ENCODE measurements at places on chromosomes 7 and 10. TPM values are rescaled to one million over a fixed set of nuclear protein-coding genes. Genes with fewer than 3 reads are reported as not detected.

DNA sequence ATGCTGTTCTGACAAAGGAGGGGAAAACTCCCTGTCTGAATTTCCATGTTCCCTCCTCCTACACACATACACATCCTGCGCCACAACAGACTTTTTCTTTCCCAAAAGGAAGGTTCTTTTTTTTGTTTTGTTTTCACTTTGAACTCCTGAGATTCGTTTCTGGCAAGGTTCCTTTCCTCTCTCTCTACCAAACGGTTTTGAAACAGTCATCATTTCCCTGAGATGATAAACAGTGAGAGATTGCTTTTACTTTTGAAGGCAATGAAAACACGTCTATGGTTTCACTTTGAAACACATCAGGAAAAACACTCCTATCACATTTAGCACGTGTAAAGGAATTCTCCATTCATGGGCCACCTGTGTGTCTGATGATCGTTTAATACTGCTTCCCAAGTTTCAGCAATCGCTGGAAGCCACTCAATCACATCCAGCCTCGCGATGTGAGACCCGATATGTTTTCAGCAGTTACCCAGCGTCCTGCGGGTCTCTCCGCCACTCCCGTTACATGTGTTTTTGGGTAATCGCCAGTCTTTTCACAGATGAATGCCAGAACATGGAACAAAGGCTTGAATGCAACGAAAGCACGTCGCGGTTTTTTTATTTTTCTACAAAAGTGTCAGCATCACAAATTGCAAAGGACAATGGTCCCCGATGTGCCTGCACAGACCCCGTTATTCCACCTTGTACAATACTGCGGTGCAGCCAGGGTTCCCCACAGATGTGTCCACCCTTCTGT is 62.8 kb upstream of the CUX1 start:
- peak; percentile 28 for DNase-seq

DNA sequence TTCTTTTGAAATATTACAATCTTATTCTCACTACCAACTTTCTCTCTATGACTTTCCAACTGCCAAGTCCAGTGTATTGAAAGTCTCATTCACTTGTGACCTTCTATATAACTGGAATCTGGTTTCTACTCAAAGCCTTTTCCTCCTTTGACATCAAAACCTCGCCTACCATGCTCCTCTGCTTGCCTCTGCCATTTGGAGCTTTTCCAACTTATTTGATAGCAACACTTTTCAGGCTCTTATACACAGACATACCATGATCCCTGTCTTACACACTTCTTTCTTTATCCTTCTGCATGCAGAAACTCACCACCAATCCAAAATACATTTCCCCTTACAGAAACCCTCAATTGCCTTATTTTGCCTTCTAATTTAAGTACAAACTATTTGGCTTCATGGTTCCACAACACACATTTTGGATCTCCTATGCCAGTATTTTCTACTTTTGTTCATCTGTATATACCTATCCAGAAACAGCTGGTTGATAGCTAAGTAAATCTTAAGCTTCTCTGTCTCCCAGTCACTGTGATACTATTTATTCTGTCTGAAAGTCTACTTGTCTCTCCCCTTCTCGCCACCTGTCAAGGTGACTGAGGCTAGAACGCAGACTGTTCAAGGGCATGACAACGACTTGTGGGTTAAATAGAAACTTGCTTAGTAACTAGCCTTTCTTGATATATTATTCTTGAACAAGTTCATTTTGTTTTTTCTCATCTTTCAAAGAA is 22.4 kb downstream of the GNG11 start:
- DNase-seq, result no peak

DNA sequence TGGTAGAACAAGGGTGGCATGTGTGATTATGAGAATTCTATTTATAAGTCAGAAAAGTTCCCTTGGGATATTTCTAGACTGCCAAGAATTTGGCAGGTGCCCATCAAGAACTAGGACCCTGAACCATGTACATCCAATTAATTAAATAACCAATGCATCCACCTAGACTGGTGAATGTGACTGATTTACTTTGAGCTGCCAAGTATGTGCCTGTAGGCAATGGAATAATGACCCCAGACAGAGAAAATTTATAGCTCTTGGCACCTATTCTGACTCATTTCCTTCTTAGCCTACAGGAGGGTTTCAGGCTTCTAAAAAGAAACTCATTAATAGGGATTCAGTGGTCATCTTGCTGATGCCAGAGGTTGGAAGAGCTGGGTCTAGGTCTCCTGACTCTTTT is 54.9 kb downstream of the KCNH2 start:
- no peak for DNase-seq

DNA sequence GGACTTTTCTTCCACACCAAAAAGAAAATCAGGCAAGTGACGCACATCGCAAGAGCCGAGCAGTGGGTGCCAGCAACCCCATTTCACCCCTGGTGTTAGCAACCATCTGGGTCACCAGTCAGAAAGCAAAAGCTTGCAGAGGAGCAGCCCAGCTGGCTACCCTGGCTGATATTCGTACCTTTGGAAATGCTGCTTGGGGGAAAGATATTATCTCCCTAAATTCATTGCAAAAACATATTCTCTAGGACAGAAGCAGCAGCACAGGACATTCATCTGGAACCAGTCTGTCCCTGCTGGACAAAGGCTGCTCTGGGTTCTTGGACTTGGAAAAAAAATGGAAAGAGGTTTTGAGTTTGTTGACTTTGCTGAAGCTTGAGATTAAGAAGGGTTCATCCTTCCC is 45.8 kb downstream of the ERLIN1 start:
- no peak for DNase-seq

GRCh38 chr7:36314491-36314890 is 75.2 kb upstream of the ANLN start:
- no peak for DNase-seq

GRCh38 chr10:112871021-112871420 is 79.0 kb upstream of the TCF7L2 start:
- DNase-seq, result no peak

GRCh38 chr10:110226543-110226925 is 19.1 kb downstream of the MXI1 start:
- peak; percentile 89 for DNase-seq

GRCh38 chr7:81492910-81493309 is 276.9 kb downstream of the HGF start:
- DNase-seq, result no peak

- no peak for DNase-seq
These were observed 59.4 kb upstream of the ETV1 start for GRCh38 chr7:14048889-14049288.

GRCh38 chr7:123746931-123747488 is 1.8 kb downstream of the WASL start:
- DNase-seq, result no peak

DNA sequence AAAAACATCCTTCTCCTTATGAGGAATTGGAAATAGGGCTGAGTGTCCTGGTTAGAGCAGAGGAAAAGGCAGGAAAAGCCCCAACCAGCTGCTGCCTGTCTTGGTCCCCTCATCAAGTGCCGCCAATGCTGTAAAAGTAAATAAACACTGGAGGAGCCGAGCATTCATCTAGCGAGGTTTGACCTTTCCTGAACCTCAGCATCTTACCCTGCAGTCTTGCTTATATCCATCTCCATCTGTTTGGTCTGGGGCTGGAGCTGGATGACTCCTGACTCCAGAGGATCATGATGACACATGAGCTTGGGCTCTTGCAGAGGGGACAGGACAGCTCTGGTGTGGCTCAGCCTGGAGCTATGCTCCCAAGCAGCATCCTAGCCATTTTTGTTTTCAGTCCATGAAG is 501.1 kb downstream of the TNS3 start:
- no peak for DNase-seq

GPR15LG gene
- total RNA-seq, result not detected
